Gastrocnemius medialis (tissue), 4 donors: ENCODE measurements at places on chromosomes 1 and 21. TPM values are rescaled to one million over a fixed set of nuclear protein-coding genes. Genes with fewer than 3 reads are reported as not detected.
A peak's percentile ranks its signal among the peaks of the same experiment; 100 is the strongest.

The EXO1 gene
- total RNA-seq: 0.20 TPM

GRCh38 chr1:1614204-1614953 is 921 bp upstream of the MIB2 start:
- no peaks in the 10 kb centered on the region for H3K27me3 ChIP-seq
- H3K4me3 ChIP-seq: peak overlapping the region; percentile 94
- H3K4me1 ChIP-seq: peaks cover 30% of the 10 kb centered on the region
- peak overlapping the region; percentile 98 for H3K27ac ChIP-seq
- DNase-seq: no peak

DNA sequence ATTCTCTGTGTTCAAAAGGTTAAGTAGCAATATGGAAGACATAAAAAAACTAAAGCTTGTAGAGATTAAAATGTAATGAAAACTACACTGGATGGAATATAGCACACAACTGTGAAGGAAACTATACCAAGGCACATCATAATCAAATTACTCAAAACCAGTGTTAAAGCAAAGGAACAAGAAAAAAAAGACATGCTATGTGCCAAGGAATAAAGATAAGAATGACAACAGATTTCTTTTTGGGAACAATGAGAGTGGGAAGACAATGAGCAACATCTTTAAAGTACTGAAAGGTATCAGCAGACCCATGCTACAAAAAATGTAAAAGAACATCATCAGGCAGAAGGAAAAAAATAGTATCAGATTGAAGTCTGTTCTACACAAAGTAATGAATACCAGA is 157.8 kb downstream of the VPS13D start:
- no peak overlapping the region for H3K4me3 ChIP-seq
- no peak for DNase-seq
- peaks cover 88% of the 10 kb centered on the region for H3K36me3 ChIP-seq
- H3K4me1 ChIP-seq: no peaks in the 10 kb centered on the region
- H3K27me3 ChIP-seq: no peaks in the 10 kb centered on the region
- H3K27ac ChIP-seq: no peak overlapping the region

- no peaks in the 10 kb centered on the region for H3K27me3 ChIP-seq
- no peaks in the 10 kb centered on the region for H3K4me1 ChIP-seq
- H3K36me3 ChIP-seq: no peaks in the 10 kb centered on the region
- no peak overlapping the region for H3K4me3 ChIP-seq
- H3K27ac ChIP-seq: no peak overlapping the region
Measured at GRCh38 chr1:202599669-202600431, 110.4 kb downstream of the SYT2 start.

GRCh38 chr1:117671781-117672501 is 66.1 kb downstream of the TENT5C start:
- peak overlapping the region; percentile 74 for H3K27ac ChIP-seq
- peak; percentile 63 for DNase-seq
- no peaks in the 10 kb centered on the region for H3K36me3 ChIP-seq
- no peak overlapping the region for H3K4me3 ChIP-seq
- H3K4me1 ChIP-seq: peaks cover 49% of the 10 kb centered on the region

- H3K36me3 ChIP-seq: peaks cover 4% of the 10 kb centered on the region
- DNase-seq: no peak
- H3K4me3 ChIP-seq: no peak overlapping the region
- no peaks in the 10 kb centered on the region for H3K27me3 ChIP-seq
- no peaks in the 10 kb centered on the region for H3K4me1 ChIP-seq
Measured at GRCh38 chr1:92085727-92086126, 5.6 kb downstream of the BTBD8 start.
